ENCODE measurements at places on chromosomes 1 and 21.

DNA sequence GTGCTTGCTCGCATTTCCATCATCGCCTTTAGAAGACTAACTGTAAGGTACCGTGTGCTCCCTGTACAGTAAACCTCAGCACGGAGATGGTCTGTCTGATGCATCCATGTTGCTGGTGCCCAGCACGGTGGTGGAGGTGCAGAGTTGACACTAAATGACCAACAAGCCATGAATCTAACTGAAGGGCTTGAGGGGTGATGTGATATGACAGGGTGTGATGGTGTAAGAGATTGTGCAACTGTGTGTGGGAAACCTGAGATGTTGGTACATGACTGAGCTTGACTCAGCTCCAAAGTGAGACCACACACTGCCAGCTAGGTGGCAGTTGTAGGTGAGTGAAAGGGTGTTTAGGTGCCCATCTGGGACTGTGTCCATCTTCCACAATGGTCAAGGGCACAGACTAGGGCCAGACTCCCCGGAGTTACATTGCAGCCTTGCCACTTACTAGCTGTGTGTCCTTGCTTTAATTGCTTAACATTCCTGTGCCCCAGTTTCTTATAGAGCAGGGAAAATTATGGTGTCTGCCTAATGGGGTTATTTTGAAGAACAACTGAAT, 21.4 kb downstream of the SLC2A1 start:
- DNase-seq, result no peak

GRCh38 chr1:37498872-37499617, 15.5 kb downstream of the MEAF6 start:
- no peak for DNase-seq

GRCh38 chr1:246836209-246836966, 95.4 kb downstream of the AHCTF1 start:
- no peak for DNase-seq

DNA sequence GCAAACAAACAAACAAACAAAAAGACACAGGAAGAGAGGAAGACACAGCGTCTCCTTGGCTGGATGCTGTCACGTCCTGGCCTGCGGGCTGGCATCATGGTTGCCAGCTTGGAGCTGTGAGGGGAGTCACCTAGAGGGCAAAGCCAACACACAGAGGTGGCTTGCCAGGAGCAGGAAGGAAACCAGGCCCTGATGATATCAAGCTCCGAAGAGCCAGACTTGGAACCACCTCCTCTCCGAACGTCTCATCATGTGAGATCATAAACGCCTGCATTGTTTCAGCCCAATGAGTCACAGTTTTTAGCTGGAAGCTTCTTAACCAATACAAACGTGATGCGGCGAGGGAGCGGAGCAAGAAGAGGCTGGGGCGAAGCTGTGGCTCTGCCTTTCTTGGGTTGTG, 8.7 kb downstream of the PLA2G2D start:
- no peak for DNase-seq

GRCh38 chr1:80926531-80926930, 874.2 kb upstream of the ADGRL2 start:
- no peak for DNase-seq

GRCh38 chr1:113530021-113530420, 139.7 kb downstream of the MAGI3 start:
- DNase-seq, result no peak

GRCh38 chr1:101526813-101527212, 290.0 kb downstream of the S1PR1 start:
- no peak for DNase-seq

DNA sequence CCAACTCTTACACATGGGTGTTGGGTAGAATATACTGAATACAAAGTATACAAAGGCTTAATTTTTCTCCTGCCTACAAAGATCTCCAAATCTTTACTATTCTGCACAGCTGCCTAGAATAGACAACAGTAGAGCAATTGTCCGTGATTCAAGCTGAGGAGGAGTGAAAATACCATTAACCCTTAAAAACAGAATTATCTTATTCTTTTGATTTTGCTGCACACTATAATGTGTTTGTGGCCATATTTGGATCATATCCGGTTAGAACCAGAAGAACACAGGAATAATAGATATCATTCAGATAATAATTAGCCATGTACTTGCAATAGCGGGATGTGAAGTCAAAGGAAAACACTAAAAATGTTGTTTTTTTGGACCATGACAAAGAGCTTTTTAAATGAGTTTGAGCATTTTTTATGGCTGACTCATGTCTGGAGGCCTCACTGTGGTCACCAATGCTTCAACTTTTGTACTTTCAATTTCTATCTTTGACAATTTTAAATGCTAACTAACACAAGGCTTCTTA, 197.6 kb upstream of the FOXD3 start:
- peak; percentile 9 for DNase-seq

DNA sequence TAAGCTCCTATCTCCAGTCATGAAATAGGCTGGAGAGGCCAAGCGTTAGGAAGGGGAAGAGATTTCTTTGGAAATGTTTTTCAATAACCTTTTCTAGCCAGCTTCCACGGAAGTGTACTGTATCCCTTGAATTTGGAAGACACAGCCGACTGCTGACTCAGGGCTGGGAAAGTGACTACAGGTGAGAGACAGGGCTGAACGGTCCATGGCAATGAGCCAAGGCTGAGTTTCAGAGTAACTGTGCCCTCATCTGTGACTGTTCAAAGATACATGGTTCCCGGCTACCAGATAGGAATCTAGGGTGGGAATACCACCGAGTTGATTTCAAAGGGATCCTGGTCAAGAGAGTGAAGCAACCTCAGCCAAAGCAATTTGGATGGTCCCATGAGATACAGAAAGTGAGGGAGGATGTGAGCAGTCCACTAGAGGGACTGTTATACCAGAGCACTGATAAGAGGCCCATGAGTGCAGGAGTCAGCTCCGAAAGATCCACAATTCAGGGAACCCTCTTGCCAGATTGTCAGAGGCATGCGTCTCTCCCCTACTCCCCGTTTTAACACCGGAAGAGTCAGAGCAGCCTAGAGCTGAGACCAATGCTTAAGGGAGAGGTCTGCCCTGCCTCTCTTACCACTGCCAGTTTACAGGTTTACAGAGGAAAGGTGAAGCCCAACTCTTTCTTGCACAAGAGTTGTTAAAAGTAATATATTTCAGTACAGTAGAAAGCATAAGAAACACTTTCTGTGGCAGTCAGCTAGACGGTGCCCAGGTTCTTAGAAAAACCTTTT, 3.2 kb upstream of the KRTAP19-8 start:
- peak; percentile 23 for DNase-seq

GRCh38 chr21:15079269-15079668, 14.5 kb upstream of the NRIP1 start:
- no peak for DNase-seq

GRCh38 chr1:27560268-27561123, 43.4 kb downstream of the AHDC1 start:
- peak; percentile 43 for DNase-seq

- DNase-seq, result peak; percentile 21
These were observed 14.9 kb upstream of the CENPS start for GRCh38 chr1:10415211-10415930.

DNA sequence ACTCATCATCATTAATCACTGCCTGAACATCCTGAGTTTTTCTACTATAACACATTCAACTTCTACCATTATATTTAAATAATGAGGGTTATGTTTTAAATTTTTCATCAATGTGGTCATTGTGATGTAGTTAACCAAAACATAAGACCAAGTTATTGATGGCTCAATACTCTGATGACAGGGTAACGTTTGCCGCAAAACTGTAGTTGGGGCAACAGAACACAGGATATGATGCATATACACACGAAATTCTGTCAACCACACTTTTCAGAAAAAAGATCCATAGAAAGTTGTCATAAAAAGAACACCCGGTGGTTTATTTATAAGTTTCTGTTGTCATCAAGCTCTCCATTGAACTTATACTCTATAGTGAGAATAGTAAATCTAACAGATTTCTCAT, 121.7 kb upstream of the COL11A1 start:
- no peak for DNase-seq

DNA sequence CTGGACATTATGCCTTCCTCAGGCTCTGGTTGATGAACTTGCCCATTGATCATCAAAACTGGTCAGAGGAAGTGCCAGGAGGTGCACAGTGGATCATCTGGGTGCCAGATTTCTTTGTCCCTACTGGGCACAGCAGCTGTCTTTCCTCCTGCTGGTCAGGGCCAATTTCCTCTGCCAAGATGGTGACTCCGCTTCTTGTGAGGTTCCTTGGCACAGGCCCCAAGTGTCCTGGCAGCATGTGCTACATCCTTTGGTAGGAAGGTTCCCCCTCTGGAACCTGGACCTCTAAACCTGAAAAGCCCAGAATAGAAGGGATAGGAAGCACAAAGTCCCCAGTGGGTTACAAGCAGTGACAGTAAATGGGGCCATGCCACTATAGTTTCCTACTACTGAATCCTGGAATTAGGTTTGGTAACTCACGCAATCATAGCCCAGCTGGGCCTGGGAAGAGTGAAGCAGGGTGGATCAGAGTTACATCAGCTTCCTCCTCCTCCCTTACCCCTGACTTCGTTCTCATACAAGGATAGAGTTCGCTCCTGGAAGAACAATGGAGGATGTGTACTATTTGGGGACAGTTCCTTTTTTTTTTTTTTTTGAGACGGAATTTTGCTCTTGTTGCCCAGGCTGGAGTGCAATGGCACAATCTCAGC, 147.1 kb downstream of the CNIH3 start:
- no peak for DNase-seq

DNA sequence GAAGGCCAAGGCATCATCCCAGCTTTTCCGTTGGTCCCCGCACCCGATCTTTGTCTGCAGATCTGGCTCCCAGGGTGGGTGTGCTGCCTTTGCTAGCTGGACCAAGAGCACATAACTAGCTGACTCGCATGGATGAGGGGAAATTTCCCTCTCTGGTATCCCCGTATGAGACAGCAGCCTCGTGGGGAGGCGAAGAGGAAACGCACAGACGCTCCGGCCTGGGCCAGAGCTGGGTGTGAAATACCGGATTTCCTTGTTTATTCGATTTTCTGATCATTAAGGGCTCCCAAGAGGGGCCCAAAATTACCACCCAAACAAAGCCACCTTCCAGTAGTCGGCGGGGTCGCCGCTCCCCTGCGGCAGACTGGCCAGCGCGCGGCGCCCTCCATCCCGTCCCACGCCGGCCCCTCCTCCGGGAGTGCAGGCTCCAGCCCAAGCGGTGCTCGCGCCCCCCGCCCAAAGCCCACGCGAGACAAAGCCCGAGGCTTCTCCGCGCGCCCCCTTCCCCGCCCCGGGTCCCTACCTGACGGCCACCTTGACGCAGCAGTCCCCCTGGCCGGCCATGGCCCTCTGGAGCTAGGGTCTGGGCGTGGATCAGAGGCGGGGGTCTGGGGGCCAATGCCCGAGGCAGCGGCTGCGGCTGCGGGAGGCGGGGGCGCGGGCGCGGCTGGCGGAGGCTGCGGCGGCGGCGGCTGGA, 546 bp downstream of the KIF21B start:
- no peak for DNase-seq

DNA sequence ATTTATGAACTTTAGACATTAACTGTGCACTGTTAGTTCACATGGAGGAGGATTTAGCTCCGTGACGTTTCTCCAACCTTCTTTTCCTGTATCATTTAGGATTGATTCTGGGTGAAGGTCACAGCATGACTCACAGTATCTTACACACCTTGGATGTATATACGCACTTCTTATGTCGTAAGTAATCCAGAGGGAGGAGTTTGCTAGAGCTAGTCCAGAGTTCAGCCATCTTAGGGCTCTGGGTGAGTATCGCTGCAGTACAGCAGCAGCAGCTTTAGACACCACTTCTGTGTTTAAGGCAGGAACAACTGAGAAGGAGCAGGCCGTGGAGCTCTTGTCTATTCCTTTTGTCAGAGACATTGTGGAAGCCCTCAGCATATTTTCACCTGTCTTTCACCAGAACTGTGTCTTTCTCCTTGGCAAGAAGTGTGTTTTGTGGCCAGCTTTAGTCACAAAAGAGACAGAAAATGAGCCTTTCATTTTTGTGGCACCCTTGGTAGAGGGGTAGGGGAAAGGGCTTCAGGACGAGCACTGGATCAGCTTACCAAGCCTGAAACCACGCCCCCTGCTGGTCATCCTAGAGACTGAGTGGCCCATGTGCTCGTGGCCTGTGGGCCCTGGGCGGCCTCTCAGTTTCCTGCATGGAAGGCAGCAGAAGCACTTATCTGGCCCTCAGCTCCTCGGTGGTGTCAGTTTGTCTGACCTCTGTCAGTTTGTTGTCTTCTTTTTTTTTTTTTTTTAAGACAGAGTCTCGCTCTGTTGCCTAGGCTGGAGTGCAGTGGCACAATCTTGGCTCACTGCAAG, 64.0 kb downstream of the ADARB1 start:
- DNase-seq, result peak; percentile 43

GRCh38 chr1:6515771-6516170, 24.3 kb upstream of the PLEKHG5 start:
- no peak for DNase-seq

DNA sequence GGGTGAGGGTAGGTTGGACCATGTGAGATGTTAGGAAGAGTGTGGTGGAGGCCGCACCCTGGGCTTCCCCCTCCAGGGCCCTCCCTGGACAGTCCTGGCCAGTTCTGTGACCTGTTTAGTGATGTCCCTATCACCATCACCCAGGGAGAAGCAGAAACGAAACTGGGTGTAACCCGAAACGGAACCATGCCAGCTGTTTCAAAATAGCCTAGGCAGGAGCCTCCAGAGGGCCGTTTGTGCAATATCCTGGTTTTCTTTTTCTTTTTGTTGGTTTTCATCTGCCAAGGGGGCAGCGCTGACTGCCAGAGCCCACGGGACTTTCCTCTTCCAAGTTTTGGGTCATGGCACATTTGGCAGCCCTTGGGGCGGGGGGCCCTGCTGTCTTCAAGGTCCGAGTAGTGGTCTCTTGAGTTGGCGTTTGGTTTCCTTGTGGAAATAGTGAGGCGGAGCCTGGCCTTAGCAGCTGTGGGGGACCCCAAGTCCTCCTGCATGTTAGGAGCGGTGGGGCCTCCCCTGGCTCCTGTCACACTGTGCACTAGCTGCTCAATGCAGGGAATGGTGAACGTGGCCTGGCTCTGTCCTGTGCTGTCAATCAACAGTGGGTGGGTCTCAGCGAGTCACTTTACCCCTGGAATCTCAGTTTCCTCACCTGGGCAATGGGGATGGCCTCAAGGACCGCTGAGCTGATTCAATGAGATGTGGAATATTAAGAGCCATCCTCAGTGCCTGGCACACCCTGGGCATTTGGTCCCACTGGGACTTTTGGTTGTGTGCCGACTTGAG, 90.7 kb downstream of the ARHGEF10L start:
- DNase-seq, result peak; percentile 20

- peak; percentile 100 for DNase-seq
These were observed 55.2 kb upstream of the TARBP1 start for GRCh38 chr1:234533975-234534876.

DNA sequence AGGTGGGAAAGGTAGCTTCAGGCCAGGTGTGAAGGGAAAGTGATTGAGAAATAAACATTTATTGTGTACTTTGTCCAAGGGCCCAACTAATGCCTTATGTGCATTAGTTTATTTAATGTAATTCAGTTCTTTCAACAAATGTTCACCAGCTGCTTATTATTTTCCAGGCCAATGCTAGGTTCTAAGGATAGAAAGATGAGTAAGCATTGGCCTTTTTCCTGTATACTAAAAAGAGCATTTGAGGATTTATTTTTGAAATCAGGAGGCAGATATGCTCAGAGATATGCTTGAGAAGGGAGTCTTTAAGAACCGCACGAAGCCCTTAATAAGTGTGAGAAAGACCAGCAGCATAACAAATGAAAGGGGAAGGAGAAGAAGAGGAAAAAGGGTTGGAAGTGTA, 32.0 kb downstream of the CLCA1 start:
- no peak for DNase-seq
